Activated CD4-positive, alpha-beta memory T cell treated with anti-CD3 and anti-CD28 coated beads, Interleukin-2, amount 10 ng/mL, durations not matched to agents 7 days and 5 days (primary cell): ENCODE measurements at places on chromosomes 5 and 9. TPM values are rescaled to one million over a fixed set of nuclear protein-coding genes. Genes with fewer than 3 reads are reported as not detected.

Gene RHOBTB3
- 0.15 TPM for total RNA-seq

Gene SMIM32
- not detected for total RNA-seq

Gene GRXCR2
- total RNA-seq = not detected

Gene ANKRD34B
- not detected for total RNA-seq

GRCh38 chr9:7608261-7608660, 191.3 kb downstream of the DMAC1 start:
- DNase-seq = no peak

DNA sequence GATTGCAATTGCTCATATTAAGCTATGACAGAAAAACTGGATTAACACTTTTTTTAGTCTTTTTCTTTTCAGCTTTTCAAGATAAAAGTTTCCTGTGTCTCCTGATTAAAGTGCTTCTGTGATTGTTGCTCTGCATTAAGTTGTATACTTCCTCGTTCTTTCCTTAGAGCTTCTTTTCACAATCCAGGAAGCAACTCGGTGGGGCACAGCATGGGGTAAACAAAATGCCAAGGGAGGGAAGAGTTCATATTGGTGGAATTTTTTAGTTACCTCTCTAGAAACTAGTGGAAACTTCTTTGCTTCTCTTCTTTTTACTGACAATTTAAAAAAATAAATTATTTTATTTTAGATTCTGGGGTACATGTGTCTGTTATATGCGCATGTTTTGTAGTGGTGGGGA, 37.8 kb upstream of the ARRDC3 start:
- DNase-seq = no peak

DNA sequence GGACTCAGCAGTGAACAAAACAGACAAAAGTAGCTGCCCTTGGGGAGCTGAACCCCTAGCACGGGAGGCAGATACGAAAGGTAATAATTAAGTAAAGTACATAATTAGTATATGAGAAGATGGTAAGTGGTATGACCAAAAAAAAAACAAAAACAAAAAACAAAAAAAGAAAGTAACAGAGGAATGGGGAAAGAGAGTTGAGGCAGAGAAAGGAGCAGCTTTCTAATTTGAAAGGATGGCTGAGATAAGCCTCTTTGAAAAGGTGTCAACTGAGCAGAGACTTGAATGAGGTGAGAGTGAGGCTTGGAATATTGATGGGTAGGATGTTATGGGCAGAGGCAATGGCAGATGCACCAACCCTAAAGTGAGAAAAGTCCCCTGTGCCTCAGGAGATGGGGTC, 69.7 kb downstream of the CARTPT start:
- no peak for DNase-seq

- DNase-seq = no peak
Observed at GRCh38 chr5:95858023-95858461, 35.5 kb upstream of the GLRX start.
